Activated T-helper 1 cell treated with anti-CD3 and anti-CD28 coated beads, Interleukin-2, amount 50 U/mL, for 16 hours (primary cell): ENCODE measurements at places on chromosomes 2 and 18.

GRCh38 chr2:214946949-214947348 lies 137.5 kb upstream of the BARD1 start:
- no peak for DNase-seq

GRCh38 chr2:216142540-216142939 lies 33.4 kb downstream of the XRCC5 start:
- DNase-seq, result no peak

- no peak for DNase-seq
Measured at GRCh38 chr2:141041281-141041680, 1089.5 kb downstream of the LRP1B start.

DNA sequence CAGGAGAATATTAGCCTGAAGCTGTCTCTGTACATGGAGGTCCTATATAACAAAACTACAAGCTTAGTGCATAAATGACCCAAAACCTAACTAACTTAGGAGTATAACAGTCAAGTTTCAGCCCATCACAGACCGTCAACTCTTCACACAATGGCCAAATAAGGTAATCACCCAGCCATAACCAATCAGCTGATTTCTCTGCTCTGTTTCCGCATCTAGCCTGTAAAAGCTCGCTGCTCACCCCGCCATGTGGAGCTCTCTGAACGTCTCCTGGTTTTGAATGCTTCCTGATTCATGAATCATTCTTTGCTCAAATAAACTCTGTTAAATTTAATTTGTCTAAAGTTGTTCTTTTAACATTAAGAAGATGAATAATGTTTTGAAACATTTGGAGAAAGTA lies 593.6 kb downstream of the TMX3 start:
- no peak for DNase-seq

DNA sequence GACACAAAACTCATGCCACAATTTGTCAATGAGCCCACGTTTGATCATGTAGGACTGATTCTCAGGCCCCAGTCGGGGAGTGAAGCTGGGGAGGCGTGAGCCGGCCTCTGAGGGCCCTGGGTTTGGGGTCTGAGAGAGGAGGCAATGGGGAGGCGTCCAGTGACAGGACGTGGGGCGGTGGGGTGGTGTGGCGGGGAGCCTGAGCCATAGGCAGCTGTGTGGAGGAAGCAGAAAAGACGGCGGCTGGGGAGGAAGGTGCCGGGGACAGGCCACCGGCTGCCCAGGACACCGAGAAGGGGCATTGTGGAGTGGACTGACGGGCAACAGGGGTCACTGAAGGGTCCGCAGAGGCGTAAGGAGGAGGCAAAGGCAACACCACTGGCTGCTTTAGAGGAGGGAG lies 7.2 kb downstream of the CHPF start:
- no peak for DNase-seq

DNA sequence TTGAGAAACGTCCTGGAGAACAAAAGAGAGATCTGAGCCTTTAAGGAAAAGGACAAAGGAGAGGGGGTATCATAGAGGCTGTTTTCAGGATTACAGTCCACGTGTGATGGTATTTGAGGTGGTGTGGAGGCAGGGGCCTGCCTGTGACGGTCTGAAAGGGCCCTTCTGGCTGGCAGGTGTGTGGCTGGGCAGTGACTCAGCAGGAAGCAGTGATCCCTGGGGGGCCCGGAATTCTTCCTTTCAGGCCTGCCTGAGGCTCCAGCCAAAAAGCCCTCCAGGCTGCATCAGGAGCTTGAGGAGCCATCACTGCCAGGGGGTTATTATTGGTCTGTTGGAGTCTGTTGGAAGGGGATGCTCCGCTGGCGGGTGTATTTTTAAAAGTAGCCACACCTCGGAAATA lies 97.2 kb upstream of the TMEM18 start:
- DNase-seq, result no peak

- no peak for DNase-seq
Measured at GRCh38 chr2:119491776-119492525, 32.3 kb downstream of the SCTR start.

GRCh38 chr2:35501076-35501475 lies 854.5 kb upstream of the CRIM1 start:
- DNase-seq, result no peak

DNA sequence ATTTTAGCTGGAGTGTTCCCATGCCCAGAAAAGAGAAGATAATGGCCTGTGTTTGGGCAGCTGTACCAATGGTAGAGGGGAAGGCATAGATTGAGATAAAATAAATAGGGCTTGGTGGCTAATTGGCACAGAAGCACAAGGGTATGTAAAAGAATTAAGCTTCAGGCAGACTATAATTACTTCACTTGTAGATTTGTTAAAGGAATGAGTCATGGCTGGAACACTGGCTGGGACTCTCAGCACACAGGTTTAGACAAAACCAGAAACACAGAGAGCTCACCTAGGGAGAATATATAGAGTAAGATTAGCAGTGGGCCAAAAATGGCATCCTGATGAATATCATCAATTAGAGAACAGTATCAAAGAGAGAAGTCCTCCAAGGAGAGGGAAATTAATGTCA lies 198.3 kb upstream of the FIGN start:
- DNase-seq, result no peak

DNA sequence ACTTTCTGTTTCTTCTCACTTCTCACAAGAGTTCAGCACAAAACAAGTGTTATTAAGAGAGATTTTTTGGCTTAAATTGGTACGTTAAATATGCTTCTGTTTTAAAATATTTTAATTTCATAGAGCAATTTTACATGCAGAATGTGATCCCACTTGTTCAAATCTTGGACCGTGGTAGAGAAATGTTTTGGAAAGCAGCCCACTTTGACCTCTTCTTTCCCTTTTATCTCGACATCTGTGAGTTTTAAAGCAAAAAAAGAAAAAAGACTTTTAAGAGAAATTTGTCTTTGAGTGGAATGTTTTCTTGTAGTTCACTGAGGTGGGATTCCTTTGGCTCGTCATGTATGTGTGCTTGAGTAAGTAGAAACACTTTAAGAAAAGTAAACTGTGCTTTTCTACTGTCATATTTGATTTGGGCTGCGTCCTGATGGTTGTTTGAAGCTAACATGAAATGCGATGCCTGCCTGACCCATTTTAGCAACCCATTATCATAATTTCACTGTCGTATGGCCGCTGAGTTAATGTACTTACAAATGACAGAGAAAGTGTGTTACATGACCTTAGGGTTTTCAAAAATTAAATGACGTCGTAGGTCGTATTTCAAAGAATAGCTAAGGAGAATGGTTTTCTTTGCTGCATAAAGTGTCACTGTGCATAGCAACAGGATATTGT lies 54.5 kb downstream of the TSHZ1 start:
- no peak for DNase-seq

DNA sequence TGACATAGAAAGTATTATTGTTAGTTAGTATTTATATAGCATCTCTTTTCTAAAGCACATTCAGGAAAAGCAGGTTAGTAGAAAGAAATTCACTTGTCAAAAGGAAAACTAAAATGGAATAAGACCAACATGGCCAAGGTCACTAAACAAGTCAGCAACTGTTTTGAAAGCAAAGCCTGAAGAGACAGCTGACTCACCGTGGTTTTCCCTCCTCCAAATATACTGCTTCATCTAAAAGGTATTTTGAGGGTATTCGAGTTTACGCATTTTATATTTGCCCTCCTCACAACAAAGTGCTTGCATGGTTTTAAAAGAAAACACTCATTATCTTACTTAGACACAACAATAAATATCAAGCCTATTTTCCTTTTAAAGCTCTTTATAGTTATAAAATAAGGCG lies 24.0 kb downstream of the ZNF385B start:
- no peak for DNase-seq

DNA sequence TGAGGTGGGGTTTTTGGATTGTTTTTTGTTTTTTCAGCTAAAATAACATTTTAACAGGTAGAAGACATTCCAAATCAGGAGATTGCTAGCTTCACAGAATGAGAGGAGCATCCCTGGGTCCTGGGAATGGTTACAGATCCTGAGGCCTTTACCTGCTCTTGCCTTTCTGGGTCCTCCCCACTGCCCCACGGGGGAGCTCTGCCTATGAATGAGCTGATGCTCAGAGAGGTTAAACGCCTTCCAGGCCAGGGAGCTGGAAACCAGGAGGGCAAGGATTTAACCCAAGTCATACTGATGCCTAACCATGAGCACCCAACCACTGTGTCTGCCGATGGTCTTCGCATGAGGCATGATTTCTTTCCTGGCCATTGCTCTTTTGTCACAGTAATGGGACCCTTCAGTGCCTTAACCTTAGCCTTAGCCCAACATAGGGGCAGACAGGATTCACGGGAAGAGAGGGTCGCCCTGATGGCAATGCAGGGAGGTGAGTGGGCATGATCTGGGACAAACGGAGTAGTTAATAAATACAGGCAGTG lies 16.1 kb downstream of the MOCOS start:
- no peak for DNase-seq

DNA sequence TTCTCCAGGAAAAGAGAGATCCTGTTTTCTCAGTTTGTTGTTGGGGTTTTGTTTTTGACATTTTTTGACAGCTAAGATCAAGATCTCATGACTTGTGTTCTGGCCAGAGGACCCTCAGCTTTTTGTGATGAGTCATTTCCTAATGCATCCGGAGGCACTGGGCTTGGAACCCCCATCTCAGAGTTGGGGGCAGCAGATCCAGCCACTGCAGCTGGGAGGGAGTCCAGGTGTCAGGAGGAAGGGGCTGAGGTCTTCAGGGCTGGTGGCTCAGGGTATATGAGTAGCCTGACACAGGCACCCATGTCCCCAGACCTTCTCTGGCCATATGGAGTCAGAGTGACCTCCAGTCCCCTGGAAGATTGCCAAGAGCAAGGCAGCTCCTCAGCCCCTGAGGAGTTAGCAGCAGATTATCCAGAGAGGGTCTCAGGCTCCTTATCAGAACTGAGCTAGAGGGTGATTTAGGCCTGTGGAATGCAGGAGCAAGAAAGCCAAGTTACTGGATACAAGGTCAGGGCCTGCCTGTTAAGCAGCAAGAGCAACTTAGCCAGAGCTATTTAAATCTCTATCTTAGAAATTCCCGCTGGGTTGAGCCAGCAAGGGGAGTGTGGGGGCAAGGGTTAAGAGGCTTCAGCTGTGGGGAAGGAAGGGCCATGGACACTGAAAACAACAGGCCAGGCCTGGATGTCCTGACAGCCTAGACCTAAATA lies 62.4 kb downstream of the TANC1 start:
- DNase-seq, result no peak

- no peak for DNase-seq
Measured at GRCh38 chr18:47758000-47758399, 172.5 kb downstream of the SMAD2 start.

DNA sequence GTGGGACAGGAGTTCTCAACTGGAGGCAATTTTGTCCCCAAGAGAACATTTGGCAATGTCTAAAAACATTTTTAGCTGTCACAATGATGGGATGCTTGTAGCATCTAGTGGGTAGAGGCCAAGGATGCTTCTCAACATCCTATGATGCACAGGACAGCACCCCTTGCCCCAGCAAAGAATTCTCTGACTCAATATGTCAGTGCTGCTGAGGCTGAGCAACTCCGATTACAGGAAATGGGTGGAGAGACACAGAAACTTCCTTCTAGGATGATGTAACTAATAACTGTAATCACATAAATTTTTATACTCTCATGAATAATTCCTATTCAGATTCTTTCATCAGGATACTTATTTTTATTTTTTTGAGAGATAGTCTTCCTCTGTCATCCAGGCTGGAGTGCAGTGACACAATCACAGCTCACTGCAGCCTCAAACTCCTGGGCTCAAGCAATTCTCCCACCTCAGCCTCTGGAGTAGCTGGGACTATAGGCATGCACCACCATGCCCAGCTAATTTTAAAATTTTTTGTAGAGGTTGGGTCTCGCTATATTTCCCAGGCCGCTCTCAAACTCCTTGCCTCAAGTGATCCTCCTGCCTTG lies 120.3 kb upstream of the ACAA2 start:
- DNase-seq, result no peak

DNA sequence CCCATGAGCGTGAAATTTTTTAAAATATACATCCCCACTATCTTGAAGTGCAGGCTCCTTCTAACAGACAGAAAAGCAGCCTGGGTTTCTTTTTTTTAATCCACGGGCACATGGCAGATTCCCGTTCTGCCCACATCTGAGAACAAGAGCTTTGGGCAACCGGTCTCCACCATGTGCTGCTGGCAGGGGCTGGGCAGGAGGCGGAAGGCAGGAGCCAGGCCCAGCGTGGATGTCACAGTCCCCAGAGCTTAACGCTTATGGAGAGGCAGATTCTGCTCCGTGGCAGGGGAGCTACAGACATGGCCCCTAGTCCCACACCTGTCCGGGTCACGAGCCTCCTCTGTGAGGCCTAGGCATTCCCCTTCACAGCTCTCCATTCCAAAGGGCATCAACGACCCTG lies 503.0 kb upstream of the MYT1L start:
- no peak for DNase-seq

- DNase-seq, result no peak
Measured at GRCh38 chr2:46913471-46914381, 1.9 kb downstream of the MCFD2 start.

- DNase-seq, result no peak
Measured at GRCh38 chr2:216679658-216680024, 15.7 kb downstream of the IGFBP5 start.

DNA sequence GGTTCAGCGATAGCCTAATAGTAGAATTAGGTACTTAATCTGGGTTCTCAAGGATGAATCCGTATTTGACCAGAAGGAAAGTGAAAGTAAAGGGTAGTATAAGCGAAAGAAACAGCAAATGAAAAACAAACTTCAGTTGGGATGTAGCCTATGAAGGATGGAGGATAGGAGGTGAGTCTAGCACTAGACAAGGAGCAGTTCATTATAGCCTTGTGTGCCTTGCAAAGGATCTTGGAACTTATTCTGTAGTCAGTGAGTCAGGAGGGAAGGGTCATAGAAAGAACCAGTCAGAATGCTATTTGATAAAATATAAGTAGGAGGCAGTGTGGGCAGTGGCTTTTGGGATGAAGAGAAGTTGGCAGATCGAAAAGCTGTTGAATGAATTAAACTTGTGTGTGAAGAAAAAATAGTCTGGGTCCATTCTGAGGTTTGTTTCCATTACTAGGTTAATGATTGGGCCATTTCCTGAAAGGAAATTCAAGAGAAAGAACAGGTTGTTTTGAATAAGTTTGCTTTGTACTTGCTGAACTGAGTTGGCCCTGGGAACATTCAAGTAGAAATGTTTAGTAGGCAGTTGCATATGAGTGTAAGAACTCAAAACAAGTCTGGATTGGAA lies 48.5 kb downstream of the ANKRD12 start:
- DNase-seq, result no peak

DNA sequence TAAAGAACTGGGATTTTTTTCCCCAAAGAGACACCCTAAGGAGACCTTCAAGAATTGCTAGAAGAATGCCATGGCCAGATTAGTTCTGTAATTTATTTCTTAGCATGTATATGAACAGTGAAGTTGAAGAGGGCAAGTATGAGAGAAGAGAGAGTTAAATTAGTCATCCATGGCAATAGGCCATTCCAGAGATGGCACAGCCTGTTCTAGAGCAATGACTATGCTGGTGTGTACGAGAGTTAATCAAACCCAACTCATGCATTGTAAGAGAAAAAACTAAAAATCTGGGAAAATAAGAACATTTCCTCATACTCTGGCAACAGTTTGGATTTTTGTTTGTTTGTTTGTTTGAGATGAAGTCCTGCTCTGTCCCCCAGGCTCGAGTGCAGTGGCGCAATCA lies 112.1 kb upstream of the PIK3C3 start:
- DNase-seq, result no peak

- no peak for DNase-seq
Measured at GRCh38 chr18:56891116-56891515, 240.0 kb downstream of the WDR7 start.

- DNase-seq, result no peak
Measured at GRCh38 chr2:239839306-239839705, 185.8 kb downstream of the NDUFA10 start.

- DNase-seq, result no peak
Measured at GRCh38 chr2:30155889-30156658, 9.3 kb downstream of the YPEL5 start.

- no peak for DNase-seq
Measured at GRCh38 chr2:178449700-178450523, 1.1 kb downstream of the PRKRA start.

- no peak for DNase-seq
Measured at GRCh38 chr2:233115121-233115520, 55.0 kb downstream of the INPP5D start.
